Naive thymus-derived CD4-positive, alpha-beta T cell (primary cell): ENCODE measurements at places on chromosomes 6 and 20. TPM values are rescaled to one million over a fixed set of nuclear protein-coding genes. Genes with fewer than 3 reads are reported as not detected.

The DUSP15 gene
- polyA plus RNA-seq: not detected

The ZNF334 gene
- polyA plus RNA-seq: not detected

DNA sequence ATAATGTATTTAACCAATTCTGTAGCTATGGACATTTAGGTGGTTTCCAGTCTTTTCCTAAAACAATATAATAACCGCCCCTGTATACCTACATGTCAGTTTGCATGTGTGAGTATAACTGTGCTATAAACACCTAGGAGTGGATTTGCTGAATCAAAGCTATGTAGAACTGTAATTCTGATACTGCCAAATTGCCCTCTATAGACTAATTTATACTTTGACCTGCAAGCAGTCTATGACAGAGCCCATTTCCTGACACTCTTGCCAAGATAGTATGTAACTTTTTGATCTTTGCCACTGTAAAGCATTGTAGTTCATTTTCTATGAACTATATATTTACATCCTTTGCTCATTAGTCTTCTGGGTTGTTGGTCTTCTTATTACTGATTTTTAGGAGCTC, 19.5 kb downstream of the FERMT1 start:
- DNase-seq: no peak

The FOXQ1 gene
- polyA plus RNA-seq: not detected

DNA sequence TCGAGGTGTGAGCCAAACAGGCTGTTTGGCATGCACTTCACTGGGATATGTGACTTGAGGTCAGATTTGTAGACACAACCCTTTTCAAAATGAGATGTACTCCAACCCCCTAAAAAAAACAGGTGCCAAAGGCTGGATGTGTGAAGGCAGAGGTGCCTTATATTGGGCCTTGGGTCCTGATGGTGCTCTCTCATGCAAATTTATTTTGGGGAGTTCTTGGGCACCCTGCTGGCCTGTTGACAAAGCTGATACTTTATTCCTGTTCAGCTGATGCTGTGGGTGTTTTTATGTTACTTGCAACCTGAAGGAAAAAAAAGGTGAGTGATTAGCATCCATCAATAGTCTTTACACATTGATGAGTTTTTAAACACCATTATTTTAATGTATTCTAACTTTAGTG, 121.5 kb downstream of the DNAH8 start:
- DNase-seq: no peak

The SLC17A3 gene
- polyA plus RNA-seq: not detected

The DAAM2 gene
- polyA plus RNA-seq: not detected

- no peak for DNase-seq
Measured at GRCh38 chr6:167405778-167406532, 81.1 kb downstream of the TTLL2 start.

The NT5E gene
- 15.7 TPM for polyA plus RNA-seq

GRCh38 chr6:4781426-4781825, 5.2 kb downstream of the CDYL start:
- no peak for DNase-seq

The DACT2 gene
- not detected for polyA plus RNA-seq

DNA sequence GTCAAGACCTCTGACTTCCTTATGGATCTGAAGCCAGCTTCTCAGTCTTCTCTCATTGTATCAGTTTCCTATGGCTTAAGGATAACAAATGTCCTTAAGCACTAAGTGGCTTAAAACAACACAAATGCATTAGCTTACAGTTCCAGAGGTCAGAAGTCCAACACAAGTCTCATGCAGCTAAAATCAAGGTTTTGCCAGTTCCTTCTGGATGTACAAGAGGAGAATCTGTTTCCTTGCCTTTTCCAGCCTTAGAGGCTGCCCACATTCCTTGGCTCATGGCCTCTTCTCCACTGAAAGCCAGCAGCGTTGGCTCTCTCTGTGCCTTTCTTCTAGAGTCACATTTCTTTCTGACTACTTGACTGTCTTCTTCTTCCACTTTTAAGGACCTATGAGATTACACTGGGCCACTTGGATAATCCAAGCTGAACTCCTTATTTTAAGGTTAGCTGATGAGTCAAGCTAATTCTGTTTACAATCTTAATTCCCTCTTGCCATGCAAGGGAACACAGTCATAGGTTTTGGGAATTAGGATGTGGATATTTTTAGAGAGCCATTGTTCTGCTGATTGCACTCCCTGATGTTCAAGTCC, 179.0 kb downstream of the BCAS1 start:
- DNase-seq: no peak

DNA sequence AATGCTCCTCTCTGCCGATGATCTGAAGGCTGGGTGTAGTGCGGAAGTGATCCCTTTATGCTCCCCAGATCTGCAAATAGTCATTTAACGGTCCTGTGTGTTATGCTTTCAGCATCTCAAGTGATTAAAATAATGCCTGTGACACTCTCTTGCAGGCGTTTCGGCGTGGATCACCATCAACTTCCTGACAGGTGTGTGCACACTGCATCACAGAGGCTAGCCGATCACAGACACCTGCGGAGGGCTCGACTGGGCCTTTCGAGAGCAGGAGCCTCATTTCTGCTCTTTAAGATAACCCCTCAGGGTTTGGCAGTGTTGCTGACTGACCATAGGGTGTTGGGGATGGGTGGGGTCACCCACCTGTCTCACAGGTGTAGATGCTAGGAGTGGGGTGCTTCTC, 20.0 kb downstream of the ENTPD6 start:
- DNase-seq: no peak

DNA sequence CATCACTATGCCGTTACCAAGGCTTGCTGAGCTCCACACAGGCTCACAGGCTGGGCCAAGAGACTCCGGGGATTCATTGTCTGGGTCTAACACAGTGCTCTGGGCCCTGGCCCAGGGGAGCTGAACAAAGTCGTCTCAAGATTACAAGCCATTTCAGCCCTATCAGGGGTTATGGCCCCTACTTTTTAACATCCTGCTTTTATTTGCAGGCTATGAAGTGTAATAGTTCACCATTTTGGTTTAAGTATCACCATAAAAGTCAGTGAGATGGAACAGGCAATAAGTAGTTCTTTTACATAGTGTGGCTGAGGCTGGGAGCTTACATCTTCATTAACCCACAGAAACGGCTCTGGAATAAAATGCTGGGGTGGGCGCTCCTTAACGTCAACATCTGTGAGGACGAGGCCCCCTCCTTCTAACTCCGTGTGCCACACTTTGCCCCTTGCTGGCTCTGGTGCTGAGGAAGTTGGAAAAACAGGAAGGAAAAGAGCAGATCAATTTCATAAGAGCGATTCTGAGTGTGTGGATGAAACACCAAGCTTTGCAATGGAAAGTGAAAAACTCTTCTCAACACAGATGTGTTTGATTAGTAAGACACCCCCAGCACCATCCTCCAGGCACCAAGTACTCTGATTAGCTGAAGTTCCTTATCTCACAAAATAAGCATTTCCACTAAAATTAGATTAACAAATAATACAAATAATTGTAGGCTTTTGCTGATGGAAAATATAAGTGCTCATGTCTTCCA, 447.3 kb downstream of the MAFB start:
- DNase-seq: no peak

- DNase-seq: no peak
Measured at GRCh38 chr6:72760114-72760793, 138.4 kb downstream of the KCNQ5 start.

GRCh38 chr6:18019539-18020534, 32.4 kb upstream of the KIF13A start:
- DNase-seq: no peak

DNA sequence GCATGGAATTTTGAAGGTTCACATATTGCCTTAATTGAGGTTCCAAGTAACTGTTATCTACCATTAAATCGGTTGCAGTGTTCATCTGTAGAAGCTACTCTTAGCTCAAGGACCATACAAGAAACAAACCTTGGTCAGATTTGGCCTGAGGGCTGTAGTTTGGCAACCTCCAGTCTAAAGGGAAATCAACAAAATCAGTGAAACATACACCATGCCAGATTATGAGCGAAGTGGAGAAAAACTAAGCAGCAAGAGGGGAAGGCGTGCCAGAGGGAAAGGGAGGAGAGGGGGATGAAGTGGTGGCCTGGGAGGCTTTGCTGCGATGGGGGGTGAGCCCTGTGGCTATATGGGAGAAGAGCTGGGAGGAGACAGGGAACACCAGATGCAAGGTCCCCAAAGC, 8.8 kb upstream of the SNAI1 start:
- no peak for DNase-seq

DNA sequence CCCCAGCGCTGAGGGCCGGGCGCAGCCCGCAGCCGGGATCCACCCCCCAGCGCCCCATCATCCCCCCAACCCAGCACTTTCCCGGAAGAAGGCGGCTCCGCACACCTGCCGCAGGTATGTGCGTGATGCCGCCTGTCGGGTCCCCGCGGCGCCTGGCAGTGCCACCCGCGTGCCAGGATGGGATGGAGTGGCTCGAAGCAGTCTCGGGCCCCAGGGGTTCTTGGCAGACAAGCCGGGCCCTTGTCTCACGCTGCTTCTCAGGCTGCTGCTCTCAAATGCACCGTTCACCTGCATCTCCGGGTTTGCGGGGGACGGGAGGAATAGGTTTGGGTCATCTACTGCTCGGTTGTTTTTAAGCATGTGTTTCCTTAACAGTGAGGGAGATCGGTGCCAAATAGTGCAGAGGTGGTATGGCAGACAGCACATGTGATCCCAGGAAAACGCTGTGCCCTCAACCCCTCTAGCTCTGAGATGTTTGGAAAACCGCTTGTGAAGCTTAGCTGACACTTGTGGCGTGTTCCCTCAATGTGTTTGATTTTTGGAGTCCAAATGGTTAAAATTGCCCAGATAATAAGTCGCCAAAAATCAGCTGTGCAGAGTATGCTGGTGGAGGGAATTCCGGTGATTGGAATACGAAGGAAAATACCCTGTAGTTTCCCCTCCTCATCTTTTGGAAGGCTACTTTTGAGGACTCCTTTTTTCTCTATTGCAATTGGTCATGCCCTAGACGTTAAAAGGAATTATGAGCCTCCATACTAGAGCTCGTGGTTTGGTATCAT, 926 bp downstream of the MYLIP start:
- DNase-seq: peak; percentile 55

The MRPS18A gene
- 59.7 TPM for polyA plus RNA-seq

DNA sequence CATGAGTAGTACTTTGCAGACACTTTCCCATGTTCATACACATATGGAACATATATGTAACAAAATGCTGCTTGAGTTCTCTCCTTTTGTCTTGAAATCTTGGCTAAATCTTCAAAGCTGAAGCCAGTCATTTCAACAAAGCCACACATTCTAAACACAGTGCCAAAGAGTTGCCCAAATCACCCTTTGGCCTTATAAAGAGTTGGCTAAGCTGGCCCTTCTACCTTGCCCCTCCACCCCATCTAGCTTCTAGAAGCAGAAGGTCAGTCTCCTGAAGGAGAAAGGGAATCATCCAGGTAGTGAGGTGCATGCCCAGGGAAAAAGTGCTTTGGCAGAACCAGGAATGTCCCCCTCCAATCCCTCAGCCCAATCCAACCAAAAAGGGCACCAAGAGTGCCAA, 58.3 kb downstream of the ALDH8A1 start:
- no peak for DNase-seq

DNA sequence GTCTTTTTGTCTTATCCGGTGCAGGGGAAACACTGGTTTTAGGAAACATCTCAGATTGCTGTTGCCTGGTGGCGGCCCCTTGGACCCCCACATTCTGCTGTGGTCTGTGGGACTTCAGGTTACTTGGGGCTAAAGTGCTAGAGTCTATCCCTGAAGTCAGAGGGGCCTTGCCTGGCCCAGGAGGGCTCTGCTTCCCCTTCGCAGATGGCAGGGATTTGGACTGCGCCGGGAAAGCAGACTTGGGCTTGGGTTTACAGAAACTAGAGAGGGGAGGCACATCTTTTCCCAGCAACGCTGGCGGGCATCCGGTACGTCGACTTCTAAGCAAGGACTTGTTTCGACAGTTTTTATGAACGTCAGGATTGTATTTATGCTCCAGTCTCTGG, 17.5 kb downstream of the ZNF217 start:
- DNase-seq: no peak

GRCh38 chr6:130943738-130944137, 116.5 kb downstream of the SMLR1 start:
- no peak for DNase-seq

- DNase-seq: no peak
Measured at GRCh38 chr6:117504478-117505144, 22.1 kb downstream of the DCBLD1 start.

- DNase-seq: no peak
Measured at GRCh38 chr6:19690325-19691075, 146.7 kb upstream of the ID4 start.

GRCh38 chr6:14804785-14805210, 441.1 kb upstream of the JARID2 start:
- DNase-seq: no peak

GRCh38 chr20:23541330-23541729, 27.0 kb downstream of the CST9L start:
- DNase-seq: no peak

DNA sequence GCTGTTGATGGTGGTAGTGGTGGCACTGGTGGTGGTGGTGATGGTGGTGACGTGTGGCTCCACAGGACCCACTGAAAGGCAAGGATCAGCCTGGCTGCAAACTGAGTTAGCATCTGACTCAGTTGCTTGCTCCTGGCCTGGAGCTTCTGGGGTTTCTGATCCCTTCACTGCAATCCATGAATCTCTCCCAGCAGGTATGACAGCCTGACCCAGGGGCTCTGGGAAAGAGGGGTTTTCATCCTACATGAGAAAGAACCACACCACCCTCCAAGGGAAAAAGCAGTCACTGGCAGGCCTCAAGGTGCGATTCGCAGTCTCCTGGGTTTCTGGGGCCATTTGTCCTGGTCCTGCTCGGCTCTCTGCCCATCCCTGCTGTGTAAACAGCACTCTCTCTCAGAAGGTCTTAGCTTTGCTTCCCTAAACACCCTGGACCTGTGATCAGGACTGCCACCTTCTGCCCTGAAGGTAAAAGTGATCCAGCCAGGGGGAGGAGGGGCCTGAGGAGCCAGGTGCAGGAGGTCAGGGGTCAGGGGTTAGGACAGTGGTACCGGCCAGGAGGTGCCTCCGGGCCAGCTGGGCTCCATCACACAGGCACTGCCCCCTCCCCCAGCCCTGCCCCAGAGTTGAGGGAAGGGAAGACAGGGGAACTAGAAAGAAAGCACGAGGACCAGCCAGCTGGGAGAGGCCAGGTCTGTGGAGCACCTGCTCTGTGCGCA, 152.0 kb downstream of the BMP7 start:
- no peak for DNase-seq

The MCCD1 gene
- not detected for polyA plus RNA-seq

The SSTR4 gene
- not detected for polyA plus RNA-seq

DNA sequence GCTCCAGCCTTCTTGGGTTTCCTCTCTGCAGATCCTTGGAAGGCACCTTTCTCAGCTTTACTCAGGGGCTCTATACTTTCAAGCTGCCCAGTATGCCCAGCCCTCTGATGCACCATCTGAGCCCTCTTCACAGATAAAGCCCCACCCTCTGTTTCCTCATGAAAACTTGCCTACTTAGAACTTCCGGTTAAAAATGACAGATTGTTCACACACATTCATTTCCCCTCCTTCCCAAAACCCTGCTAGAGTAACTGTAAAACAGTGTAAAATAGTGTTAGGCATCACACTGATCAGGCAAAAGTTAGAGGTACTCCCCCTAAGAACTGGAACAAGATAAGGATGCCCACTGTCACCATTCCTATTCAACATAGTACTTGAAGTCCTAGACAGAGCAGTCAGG, 14.0 kb upstream of the GCM1 start:
- DNase-seq: no peak

GRCh38 chr20:33796263-33796906, 14.8 kb upstream of the CHMP4B start:
- DNase-seq: no peak

The TFAP2D gene
- polyA plus RNA-seq: not detected
